Mucosa of descending colon (tissue), 3 donors: ENCODE measurements at places on chromosomes 3 and 15. TPM values are rescaled to one million over a fixed set of nuclear protein-coding genes. Genes with fewer than 3 reads are reported as not detected.

The CAV3 gene
- not detected for total RNA-seq

The FOXB1 gene
- total RNA-seq, result not detected

The TMC3 gene
- total RNA-seq, result not detected

The PPM1L gene
- total RNA-seq, result 21.6 TPM

The FGF7 gene
- 2.6 TPM for total RNA-seq

The CFAP20DC gene
- total RNA-seq, result 0.57 TPM

The FBXL22 gene
- 5.1 TPM for total RNA-seq

The CLSTN2 gene
- total RNA-seq, result 2.5 TPM

The NANOGP8 gene
- not detected for total RNA-seq

The C3orf85 gene
- total RNA-seq, result 13.1 TPM

The FETUB gene
- total RNA-seq, result not detected

The SYNPR gene
- total RNA-seq, result not detected

The FAM107A gene
- total RNA-seq, result 24.1 TPM

The HYKK gene
- total RNA-seq, result 6.8 TPM

The PRSS50 gene
- 0.16 TPM for total RNA-seq

The DZIP1L gene
- total RNA-seq, result 1.8 TPM

The CNTN6 gene
- 0.32 TPM for total RNA-seq

The RYK gene
- total RNA-seq, result 43.7 TPM
